Fibroblast of skin of scalp (primary cell): ENCODE measurements at places on chromosomes 3 and 15.

- no peak for DNase-seq
Observed at GRCh38 chr15:69107025-69107620, 53.3 kb upstream of the GLCE start.

DNA sequence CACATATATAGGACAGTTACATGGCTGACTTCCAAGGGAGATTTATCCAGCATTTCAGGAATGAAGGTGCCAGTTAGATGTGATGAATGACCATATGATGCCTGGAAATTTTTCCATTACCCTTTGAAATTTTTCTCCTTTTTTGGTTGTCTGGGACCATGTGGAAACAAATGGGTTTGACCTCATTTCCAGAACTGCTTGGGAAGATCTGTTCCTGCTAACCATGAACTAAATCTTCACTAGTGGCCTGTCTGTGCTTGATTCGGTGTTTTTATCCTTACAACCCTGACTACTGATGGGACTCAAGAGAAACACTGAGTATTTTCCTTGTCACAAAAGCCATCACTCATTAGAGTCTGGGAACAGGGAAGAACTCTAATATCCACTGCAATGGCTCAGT, 409.4 kb downstream of the PDCD6IP start:
- DNase-seq: peak; percentile 91

DNA sequence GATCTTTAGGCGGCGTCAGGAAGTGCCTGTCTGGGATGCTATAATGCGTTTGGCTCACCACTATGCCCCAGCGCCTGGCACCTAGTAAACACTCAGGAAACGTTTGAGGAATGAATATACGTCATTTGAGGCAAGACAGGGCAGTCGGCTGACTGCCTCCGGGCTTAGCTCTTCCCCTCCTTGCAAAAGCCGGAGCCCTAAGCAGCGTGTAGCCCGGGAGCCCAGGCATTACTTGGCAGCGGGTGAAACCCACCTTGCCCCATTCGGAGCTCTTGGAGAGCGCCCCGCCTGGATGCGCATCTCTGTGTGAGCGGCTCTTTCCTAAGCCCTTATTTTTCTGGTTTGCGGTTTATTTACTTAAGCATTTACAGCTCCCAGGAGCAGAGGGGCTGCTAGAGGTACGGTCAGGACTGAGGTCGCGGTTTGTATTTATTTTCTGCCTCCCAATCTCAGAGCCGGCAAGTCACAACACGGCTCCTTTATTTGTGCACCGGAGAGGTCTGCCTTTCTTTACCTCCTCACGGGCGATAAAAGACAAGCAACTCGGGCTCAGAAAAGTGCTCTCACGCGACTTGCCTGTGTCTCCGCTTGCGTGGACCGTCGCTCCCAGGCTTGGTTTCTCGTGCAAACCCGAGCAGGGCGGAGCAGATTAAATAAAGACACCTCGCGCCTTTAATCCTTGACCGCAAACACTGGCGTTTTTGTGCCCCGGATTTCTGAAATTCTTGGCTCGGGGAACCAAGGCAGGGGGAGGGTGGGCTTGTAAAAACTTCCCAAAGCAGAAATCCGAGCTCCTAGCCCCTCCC, 737 bp upstream of the ITPR1 start:
- DNase-seq: peak; percentile 39

DNA sequence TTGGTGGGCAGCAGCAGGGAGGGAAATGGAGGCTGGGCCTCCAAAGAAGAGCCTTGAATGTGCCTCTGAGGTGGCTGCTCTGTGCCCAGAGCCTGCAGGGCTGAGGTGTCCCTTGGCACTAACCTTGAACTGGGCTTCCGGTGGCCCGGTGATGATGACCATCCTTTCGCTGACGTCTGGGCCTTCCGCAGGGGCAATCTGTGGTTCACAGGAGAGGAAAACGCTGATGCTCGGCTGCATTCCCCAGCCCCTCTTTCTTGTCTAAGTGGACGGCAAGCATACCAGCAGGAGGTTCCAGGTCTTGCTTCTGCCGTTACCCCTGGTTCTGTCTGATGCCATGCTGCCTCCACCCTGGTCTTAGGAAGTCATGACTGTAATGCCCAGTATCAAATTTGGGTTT, 65.9 kb downstream of the SENP2 start:
- no peak for DNase-seq

GRCh38 chr15:94582368-94582767, 351.0 kb downstream of the MCTP2 start:
- DNase-seq: no peak

DNA sequence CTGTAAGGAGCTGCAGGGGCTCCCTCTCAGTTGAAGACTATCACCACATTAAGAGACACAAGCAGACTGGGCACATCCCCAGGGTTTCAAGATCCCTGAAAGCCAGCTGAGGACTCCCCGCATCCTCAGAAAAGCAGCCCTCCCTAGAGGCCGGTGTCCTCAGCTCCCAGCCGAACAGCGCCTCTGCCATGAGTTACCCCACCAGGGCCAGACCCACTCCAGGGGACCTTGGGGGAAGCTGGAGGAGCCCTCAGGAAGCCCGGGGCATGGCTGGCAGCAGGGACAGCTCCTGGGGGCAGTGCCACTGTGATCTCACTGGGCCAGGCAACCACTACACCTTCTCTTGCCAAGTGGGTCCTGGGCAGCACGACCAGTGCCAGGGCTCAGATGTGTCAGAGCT, 8.1 kb downstream of the KLF15 start:
- DNase-seq: no peak

DNA sequence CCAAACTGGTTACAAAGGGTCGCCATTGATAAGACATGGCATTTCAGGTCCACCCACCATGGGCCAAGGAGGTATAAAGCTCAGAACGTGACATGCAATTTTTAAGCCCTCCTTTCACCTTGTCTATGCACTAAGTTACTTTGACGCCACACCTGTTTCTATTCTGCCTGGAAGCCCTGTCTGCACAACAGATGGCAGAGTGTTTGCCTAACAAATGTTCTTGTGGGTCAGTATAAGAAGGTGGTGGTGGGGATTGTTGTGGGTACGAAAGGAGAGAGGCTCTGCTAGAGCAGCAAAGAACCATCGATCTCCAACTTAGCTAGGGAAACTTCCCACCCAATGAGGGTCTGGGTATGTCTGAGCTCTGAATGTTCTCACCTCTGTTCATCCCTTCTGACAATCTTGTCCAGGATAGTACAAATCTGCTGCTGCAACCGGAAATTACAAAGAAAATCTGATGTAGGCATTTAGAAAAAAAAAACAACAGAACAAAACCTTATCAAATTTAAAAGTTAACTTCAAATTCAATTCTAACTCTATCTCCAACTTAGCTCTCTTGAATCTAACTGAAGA, 945.0 kb upstream of the CFAP20DC start:
- no peak for DNase-seq

DNA sequence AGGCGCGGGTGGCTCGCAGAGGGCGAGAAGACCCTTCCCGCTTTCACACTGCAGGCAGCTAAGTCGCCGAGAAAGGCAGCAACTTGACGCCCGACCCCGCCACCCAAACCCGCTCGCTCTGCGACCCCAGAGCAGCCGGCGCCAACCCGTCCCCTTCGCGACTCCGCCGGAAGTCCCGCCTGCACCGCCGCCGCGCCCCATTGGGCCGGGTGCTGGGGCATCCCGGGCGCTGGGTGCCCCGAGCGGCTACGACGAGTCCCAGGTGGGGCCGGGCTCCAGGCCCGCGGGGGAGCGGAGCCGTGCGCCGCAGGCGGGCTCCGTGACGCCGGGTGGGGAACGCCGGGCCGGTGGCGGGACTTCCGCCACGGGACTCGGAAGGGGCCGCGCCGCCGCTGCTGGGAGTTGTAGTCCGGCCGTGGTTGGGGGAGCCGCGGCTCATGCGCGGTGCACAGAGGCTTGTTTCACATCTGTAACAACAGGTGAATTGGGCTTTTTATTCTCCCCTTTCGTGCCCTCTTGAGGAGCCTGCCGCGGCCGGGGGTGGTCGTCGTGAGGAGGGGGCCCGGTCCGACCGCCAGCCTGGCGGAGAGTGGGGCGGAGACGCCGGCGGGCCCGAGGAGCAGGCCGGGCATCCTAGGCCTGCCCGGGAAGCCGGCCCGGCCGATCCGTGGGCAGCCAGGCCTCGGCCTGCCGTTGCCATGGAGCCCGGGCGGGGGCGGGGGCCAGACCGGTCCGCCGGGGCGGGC, at the start of gene DHX30:
DHX30 (plus strand) TSS at position 405 of the 746 bp plus-strand sequence. CDS start 7,546 bp downstream, outside the sequence.
- peak; percentile 85 for DNase-seq

DNA sequence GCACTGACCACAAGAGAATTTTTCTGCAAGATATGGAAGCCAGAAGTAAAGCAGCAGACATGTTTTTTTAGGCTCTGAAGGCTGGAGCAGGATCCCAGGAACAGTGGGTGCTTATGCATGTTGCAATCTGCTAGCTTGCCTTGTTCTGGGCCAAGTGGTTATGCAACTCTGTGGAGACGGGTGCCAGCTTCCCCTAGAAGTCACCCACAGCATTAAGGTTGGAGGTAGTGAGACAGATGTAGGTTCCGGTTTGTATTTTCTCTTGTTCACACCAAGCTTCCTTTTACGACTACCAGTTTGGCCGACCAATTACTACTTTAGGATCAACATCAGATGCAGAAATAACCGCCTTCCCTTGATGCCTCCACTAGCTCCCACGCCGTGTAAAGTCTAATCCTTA, 11.1 kb downstream of the DPH3 start:
- DNase-seq: no peak

DNA sequence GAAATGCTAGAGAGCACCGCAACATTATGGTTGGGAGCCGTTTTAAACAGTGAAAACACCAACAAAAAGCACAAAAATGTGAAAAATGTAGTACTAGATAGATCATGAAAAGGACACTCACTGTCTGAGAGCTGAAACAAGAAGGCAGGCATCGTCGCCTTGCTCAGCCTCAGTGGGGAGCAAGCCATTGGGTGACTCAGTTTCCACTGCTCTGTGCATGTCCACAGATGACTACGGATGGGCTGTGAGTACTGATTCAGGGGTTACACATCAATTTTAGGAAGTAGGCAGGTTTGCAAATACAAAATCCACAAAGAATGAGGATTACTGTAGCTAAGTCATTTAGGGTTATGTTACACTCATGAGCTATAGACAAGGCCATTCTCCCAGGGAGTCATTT, 10.8 kb downstream of the NOX5 start:
- DNase-seq: no peak

DNA sequence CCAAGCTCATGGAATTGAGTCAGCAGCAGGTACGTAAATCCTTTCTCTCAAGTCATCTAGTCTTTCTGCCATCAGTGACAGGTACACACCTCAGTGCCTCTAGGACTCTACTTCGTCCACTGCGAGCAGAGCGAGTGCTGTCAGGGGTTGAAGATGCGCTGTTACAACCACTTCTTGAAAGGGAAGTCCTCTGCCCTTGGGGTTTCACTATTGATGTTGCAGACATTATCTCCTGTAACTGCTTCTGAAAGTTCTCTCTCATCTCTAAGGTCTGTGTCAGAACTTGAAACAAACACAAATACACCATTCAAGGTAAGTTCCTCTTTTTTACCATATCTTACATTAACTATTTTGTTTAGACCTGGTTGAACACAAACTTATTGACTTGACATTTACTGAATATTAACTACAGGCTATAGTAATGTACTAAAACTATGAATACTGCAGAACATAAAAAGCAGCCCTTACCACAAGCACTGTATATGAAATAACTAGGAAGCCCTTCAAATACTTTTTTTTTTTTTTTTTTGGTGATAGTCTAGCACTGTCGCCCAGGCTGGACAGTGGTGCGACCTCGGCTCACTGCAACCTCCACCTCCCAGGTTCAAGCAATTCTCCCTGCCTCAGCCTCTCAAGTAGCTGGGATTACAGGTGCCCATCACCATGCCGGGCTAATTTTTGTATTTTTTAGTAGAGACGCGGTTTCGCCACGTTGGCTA, 41.5 kb downstream of the TOPBP1 start:
- DNase-seq: no peak

DNA sequence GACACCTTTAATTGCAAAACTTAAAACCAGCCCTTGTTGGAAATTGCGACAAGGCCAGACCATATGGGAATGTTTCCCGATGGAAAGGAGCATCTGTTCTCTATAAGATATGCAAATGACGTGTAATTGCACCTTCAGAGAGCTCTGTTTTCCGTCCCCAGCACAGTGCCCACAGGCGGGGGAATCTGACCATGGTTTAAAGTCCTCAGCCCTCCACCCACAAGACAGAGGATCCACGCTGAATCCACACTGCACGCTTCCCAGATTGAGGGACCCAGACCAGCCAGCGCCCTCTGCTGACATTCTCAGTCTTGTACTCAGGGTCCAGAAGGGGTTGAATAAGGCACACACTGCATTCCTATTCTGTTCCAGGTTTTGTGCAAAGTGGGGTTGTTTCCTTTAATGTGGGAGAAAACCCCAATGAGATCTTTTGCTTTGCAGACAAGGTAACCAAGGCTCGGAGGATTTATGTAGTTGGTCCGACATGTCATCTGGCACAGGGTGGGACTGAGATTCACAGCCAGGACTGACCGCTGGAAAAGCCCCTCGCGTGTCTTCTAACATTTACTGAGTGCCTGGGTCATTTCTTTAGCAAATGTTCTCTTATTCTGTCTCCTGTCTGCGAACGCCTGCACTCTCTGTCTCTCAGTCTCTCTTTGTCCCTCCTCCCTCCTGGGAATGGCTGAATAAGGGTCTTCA, 36.8 kb upstream of the KLHL25 start:
- DNase-seq: peak; percentile 58

DNA sequence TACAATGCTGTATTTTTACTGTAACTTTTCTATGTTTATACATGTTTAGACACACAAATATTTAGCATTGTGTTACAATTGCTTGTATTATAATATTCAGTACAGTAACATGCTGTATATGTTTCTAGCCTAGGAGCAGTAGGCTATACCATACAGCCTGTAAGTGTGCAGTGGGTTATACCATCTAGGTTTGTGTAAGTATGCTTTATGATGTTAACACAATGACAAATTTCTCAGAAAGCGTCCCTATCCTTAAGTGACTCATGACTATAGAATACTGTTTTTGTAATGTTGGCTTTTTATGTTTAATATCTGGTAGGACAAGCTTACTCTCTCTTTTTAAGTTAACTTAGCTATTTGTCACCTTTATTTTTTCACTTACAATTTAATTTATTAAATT, 127.5 kb upstream of the THRB start:
- DNase-seq: peak; percentile 9

DNA sequence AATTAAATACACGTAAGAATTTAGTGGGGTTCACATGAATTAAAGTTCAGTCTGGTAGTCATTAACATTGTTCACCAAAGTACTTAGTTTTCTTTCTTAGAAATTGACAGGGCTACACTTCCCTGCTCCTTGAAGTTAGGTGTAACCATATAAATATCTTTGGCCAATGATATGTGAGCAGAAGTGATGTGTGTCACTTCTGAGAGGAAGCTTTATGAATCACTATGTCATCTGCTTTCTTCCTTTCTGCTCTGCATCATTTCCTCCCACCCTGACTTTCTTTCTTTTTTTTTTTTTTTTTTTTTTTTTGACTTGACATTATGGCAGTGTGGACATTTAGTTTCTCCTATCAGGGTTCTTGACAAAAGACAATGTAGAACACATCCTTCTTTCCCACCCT, 156.2 kb upstream of the COL8A1 start:
- no peak for DNase-seq

- DNase-seq: no peak
Observed at GRCh38 chr3:5463991-5464390, 276.5 kb downstream of the EDEM1 start.
